Stimulated activated CD8-positive, alpha-beta memory T cell treated with anti-CD3 and anti-CD28 coated beads, Interleukin-7, amount 100 ng/mL, for 1 hour (primary cell): ENCODE measurements at places on chromosomes 4 and X.

DNA sequence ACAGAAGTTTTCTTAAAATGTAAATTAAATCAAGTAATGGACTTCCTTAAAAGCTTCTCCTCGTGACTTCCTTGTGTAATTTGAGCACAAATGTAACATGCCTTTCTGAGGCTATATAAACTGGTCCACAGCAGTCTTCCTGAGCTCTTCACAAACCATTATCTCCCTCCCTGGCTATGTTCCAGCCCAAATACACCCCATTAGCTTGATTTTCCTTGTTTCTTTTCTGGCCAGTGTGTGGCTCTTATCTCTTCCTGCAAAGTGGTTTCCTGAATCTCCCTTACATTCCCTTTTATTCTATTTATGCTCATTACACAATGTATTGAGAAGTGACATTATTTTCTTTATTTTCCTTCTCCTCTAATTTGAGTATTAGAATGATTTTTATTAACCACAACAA lies 1085.3 kb upstream of the PCDH10 start:
- DNase-seq, result no peak

GRCh38 chrX:19370061-19370460 lies 26.3 kb downstream of the PDHA1 start:
- DNase-seq, result no peak

GRCh38 chr4:111631215-111631999 lies 513.8 kb upstream of the FAM241A start:
- DNase-seq, result no peak

GRCh38 chr4:99205153-99205979 lies 13.7 kb downstream of the ADH6 start:
- no peak for DNase-seq

DNA sequence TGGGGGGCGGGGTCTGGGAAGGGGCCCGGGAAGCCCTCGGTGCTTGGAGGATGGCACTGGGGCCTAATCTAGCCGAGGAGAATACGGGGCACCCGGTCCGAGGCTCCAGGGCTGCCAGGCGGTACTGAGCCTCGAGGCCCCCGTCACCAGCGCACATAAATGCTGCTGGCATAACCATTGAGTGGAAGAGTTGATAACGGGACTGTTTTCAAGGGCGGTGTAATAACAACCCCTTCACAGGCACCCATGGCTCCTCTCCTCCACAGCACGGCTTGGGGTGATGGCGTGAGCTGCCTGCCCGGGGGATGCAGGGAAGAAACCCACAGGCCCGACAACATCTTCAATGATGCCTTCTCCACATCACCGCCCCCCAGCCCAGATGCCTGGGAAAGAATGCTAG lies 130.7 kb downstream of the FAM53A start:
- no peak for DNase-seq

- DNase-seq, result no peak
These were observed 1568.9 kb upstream of the PABPC4L start for GRCh38 chr4:135770505-135770904.

DNA sequence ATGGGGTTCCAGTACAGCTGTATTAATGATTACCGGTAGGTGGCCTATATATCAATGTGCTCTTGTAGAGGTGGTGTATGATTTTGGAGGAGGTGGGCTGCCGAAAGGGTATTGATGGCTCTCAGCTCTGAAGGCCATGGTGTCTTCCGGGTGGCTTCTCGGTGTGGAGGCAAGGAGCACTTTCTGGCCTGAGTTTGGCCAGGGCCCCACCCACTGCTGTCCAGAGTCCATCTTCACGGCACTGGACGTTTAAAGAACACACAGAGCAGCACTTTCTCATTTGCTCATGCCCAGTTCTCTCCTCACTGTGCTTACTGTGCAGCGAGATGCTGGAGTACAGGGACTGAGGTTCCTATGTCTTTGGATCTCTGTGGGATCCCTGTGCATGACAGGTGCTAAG lies 16.1 kb downstream of the BST1 start:
- DNase-seq, result no peak

- no peak for DNase-seq
These were observed 437.1 kb upstream of the CTSO start for GRCh38 chr4:156390599-156391324.

DNA sequence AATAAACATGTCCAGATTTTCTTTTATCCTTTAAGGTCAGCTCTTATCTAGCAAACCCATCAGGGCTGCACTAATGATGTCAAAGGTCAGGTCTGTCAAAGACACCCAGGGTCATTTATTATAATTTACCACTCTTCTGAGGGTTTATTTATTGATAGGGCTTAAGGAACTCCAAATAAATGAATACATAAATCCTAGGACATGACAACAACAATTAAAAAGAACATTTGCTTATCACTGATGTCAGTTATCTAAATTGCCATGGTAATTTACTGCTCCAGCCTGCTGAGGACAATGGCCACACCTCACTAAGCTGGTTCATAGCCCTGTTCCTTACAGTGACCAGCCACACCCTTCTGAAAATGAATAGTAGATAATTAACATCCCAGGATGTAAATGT lies 317.1 kb downstream of the UNC5C start:
- no peak for DNase-seq

DNA sequence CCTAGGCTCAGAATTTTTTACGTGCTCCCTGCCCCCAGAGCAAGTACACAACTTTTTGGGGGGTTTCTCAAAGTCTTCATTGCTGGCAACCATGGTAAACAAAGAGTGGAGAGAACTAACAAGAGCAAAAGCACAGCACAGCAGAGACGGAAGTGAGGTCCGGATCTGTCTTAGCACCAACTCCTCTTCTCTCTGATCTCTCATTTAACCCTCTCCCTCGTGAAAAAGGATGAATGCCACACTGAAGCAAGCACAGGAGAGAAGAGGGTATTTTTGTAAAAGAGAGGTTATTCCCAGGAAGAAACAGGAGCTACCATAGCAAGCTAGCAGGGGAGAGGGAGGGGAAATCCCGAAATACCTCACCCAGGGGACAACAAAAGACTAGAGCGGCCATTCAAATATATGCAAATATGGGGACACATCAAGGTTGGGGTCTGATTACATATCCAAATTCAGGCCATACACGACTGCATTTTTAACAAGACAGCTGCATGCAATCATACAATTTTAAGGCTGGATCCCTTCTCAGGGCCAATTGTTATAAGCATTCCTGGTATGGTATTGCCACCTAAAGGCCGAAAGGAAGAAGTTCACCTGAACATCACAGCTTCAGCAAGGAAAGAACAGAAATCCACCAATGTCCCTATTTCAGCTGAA lies 46.6 kb downstream of the CD40LG start:
- no peak for DNase-seq

GRCh38 chrX:50106051-50106675 lies 94.6 kb downstream of the AKAP4 start:
- no peak for DNase-seq
